ENCODE measurements at places on chromosomes 13 and 19. TPM values are rescaled to one million over a fixed set of nuclear protein-coding genes. Genes with fewer than 3 reads are reported as not detected.

The ARL11 gene
- total RNA-seq, result 0.54 TPM

The RAB4B gene
- 21.3 TPM for total RNA-seq

The GDF15 gene
- total RNA-seq, result 7.9 TPM

The LHFPL6 gene
- 41.7 TPM for total RNA-seq

The ZNF358 gene
- 71.0 TPM for total RNA-seq

The HTR2A gene
- 0.81 TPM for total RNA-seq

The GMIP gene
- 9.1 TPM for total RNA-seq

The ATP8B3 gene
- total RNA-seq, result 0.68 TPM

The ZNF540 gene
- 7.7 TPM for total RNA-seq

The GIPR gene
- total RNA-seq, result not detected

The CGB7 gene
- not detected for total RNA-seq

The NTF4 gene
- not detected for total RNA-seq

The EML2 gene
- 15.9 TPM for total RNA-seq

The MBD3L4 gene
- not detected for total RNA-seq

The KLK10 gene
- total RNA-seq, result not detected

The TMEM38A gene
- total RNA-seq, result 7.5 TPM

The MAP4K1 gene
- total RNA-seq, result 8.9 TPM

The APOC4 gene
- total RNA-seq, result not detected
